Neural crest cell (in vitro differentiated cells): ENCODE measurements at places on chromosomes 1 and 21.
A peak's percentile ranks its signal among the peaks of the same experiment; 100 is the strongest.

GRCh38 chr1:32448773-32449456 is 16.0 kb upstream of the ZBTB8B start:
- DNase-seq: peak; percentile 77

DNA sequence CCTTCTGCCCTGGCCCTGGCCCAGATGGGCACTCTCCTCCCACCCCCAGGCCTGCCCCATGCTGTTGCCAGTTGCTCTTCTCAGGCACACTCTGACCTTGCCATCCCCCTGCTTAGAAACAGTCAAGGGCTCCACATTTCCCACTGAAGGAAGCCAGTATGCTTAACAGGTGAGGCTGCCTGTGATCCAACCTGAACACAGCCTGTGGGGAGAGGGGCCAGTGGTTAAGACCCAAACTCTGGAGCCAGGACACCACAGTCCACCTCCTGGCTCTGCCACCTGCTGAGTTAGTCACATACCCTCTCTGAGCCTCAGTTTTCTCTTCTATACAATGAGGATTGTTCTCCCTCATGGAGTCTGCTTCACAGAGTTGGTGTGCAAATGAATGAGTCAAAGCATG is 526.9 kb downstream of the MATN1 start:
- DNase-seq: no peak

DNA sequence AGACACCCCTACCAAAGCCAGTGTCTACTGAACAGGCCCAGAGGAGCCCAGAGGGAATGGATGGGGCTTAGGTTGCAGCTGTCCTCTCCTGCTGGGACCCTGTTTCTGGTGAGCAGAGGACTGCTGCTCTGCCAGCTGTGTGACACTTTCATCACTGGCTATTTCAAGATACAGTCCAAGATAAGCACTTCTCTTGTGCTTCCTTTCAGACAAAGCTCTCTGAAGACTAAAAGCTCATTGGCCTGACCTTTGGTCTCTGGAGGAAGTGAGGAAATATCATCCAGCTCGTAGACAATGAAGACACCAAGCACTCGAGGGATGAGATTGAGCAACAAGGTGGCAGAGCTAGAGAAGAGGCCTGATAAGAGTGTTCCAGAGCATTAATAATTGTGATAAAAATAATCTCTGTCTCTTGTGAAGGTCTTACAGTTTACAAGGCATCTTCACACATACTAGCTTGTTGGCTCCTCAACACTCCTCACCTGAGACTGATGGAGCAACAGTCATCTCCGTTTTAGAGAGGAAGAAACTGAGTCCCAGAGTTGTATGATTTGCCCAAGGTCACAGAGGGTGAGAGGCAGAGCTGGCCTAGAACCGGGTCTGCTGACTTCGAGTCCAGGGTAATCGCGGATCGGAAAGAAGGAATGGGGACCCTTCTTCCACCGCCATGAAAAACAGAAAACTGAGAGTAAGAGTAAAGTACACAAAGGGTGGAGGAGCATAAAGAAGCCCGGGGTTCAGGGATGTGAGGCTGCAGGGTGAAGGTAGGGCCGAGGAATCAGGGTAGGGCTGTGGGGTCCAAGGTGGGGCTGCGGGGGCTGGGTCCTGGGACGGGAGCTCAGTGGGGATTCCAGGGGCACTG is 666 bp downstream of the PAFAH2 start:
- DNase-seq: no peak

- no peak for DNase-seq
Measured at GRCh38 chr1:8814865-8815264, 2.6 kb downstream of the RERE start.

- DNase-seq: no peak
Measured at GRCh38 chr1:203424861-203425662, 50.5 kb upstream of the PRELP start.

DNA sequence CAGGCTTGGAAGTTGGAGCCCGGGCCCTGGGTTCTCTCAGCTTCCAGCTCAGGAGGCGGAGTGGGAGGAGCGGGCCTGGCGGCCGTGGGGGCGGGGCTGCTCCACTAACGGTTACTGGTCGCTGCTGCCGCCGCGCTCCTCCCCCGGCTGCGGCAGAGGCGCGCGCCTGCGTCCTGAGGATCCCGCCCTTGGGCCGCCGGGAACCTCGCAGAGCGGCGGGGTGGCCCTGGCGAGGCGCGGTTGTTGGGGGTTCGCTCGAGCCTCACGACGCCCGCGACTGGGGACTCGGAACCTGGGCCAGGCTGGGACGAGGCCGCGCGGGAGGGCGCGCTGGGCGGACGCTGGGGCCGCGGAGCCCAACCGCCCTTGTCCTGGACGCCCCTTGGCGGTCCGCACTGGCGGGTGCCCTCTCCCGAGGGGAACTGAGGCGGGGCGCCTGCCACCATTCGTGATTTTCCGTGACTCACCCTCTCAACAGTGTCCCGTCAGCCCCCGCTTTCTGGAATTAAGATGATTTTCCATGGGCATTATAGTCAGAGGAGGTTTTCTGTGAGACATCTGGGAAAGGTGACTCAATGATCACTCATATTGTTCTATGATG is 34.1 kb downstream of the OR2G3 start:
- DNase-seq: peak; percentile 69

DNA sequence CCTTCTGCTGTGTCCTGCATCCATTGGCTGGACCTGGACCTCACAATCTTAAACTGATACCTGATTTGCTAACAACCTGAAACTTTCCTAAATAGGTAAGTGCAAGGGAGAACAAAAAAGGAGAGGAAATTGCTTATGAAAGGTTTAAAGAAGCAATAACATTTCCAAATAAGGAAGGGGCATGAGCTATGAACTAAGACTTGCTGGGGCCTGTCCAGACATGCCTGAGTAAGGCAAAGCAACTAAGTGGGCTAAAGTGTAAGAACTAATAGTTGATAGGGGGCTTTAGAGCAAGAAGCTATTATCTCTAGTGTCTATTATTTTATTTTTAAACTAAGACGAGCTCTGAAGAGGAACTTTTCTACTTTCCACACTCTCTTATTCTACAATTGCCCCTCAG is 11.6 kb downstream of the JMJD4 start:
- DNase-seq: no peak

DNA sequence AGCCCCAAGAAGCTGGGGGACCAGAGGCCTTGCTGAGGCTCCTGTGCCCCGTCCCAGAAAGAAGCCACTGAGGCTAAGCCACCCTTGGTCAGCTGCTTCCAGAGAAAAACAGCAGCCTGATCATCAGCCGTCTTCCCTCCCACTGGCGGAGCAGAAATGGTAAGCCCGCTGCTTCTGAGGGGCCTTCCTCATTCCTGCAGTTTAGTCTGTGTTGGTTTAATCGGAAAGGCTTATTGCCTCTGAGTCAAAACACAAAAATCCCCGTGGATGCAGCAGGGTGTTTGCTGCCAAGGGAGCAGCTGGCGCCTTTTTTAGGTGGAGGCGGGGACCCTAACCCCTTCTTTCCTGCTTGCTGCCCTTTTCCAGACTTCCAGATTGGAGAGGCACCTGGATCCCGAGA is 33.9 kb downstream of the SPSB1 start:
- no peak for DNase-seq

DNA sequence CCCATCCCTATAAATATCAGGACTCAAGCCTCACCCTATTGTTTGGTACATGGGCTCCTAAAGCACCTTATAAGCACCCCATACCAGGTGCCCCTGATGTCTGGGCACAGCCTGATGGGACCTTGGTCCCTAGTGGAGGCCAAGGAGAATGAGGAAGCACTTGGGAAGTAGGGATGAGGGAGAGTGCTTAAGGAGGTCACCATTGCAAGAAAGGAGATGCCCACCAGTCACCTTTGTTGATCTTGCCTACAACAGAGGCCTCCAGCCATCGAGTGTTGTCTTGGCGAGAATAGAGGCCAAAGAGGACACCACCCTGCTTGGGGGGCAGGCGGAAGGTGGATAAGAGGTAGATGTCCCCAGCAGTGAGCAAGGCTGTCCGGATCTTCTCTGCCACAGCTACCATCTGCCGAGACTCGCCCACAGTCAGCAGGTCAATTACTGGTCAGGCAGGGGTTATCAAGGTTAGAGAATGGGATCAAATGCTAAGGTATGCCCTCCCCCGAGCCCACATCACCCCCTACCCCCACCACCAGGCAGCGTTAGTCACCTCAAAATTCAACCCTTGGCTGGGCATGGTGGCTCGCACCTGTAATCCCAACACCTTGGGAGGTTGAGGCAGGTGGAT is 1.6 kb downstream of the THBS3 start:
- DNase-seq: no peak

- no peak for DNase-seq
Measured at GRCh38 chr1:31621847-31622730, 4.6 kb downstream of the HCRTR1 start.

DNA sequence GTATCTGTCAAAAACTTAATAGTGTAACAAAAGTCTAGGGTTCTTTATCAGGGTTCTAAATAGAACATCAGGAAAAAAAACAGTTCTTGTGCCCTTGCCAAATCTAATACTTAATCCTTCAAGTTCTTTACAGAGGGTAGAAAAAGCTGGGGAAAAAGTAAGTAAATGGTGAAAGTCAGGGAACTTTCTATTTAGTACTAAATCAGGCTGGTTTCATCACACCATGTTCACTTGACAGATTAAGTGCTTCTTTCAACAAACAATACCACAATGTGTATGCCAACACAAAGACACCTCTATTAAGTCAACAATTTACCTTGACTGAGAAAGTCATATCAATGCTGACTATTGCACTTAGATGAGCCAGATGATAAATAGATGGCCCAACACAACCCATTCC is 9.7 kb downstream of the DBT start:
- DNase-seq: no peak

GRCh38 chr1:244296447-244296846 is 155.3 kb downstream of the ADSS2 start:
- DNase-seq: no peak

- no peak for DNase-seq
Measured at GRCh38 chr1:207628776-207629175, 16.2 kb upstream of the CR1L start.
